Non-pigmented ciliary epithelial cell (primary cell): ENCODE measurements at places on chromosomes 6 and 20.

GRCh38 chr6:154261688-154262397, 94.8 kb downstream of the IPCEF1 start:
- no peak for DNase-seq

DNA sequence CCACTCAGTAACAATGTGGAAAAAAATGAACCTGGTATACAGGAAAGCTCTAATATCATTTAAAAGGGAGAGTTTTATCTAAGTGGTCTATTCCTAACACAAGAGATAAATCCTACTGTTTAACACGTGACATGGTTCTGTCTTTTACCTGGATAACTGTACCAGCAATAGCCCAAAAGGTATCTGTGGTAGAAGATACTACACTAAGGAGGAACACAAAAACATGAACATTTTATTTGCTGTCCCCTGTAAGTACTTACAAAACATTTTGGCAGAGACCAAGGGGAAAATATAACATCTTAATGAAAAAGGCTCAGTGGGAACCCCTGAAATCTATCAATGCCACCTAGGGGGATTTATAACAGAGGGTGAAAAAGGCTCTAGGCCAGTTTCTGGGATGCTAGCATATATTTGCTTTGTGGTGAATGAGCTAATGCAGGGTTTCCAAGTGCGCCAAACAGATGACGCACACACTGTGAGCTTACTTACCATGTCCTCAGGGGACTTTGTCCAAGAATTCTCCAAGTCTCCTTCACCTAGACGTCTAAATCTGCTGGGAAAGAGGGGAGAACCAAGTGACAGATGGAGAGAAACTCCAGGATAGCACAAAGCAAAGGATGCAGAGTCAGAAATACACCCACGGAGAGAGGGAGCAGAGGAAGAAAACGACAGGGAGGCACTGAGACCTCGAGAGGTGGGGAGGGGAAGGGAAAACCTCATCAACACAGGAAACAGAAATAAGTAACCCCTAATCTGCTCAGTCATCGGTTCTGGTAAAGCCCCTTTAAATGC, 147.9 kb upstream of the PRND start:
- DNase-seq = peak; percentile 76

GRCh38 chr20:61448386-61448785, 196.3 kb downstream of the CDH4 start:
- no peak for DNase-seq

DNA sequence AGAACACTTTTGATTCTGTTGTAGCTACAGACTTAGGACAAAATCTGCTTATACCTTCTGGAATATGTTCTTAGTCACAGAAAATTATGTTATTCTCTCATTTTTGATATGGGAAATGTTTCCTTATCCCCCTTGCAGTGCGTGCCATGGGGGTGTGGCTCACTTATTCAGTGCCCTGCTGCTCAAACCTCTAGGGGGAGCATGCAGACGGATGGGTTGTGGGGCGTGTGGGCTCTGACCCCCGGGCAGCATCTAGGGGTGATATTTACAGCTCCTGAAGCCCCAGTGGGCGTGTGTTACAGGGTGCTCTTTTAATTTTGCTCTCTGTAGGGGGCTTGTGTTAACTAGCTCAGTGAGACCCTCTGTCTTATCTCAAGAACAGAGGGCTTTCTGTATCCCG, 61.3 kb upstream of the FERMT1 start:
- DNase-seq = no peak

DNA sequence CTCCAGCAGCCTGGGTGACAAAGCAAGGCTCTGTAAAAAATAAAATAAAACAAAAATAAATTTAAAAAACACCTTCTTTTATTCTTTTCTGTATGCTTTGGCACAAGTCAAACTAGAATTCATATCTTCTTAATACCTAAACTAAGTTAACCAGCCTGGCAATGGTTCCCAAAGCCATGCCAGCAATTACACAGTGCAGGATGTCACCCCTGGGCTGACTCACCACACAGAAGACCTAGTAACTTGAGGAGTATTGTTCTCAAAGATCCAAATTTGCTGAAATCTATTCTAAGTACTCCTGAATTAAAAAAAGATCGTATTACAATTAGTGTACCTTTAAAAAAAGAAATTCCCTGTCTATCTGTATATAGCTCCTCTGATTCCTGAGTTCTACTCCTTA, 162.7 kb upstream of the SGK1 start:
- no peak for DNase-seq

GRCh38 chr20:4795394-4795793, 73.7 kb downstream of the PRND start:
- peak; percentile 23 for DNase-seq

DNA sequence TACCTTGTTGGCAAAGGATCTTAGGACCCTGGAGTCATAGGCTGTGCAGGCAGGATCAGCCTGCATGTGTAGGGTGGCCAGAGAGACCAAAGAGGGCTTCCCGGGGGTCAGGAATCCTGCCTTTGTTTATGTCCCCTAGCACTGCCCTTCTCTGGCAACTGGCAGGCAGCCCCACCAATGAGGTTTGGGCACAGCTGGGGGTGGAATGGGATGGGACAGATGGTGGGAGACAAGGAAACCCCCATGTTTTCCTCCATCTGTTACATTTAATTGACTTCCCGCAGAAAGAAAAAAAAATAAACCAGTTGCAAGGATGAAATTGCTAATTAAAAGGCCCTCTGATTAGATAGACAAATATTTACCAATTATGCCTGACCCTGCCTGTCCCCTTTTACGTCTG, 27.6 kb downstream of the CD40 start:
- no peak for DNase-seq

DNA sequence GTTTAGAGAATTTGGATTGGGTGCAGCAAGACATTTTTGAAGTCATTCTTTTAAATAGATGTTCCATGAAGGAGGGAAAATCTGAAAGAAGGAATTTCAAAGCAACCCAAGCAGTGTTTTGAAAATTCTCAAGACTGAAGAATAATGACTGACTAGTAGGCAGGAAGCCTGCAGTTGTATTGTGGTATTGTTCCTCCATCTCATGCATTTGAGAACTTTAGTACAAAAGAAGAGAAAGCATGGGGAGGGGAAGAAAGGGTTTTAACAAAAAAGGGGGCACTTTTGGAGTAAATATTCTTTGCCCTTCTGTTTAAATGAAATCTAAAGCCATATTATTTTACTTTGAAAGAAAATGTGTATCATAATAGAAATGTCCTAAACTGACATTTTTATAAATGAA, 6.6 kb downstream of the NCOA3 start:
- DNase-seq = no peak

- DNase-seq = no peak
Observed at GRCh38 chr6:11858439-11858838, 79.8 kb upstream of the ADTRP start.

DNA sequence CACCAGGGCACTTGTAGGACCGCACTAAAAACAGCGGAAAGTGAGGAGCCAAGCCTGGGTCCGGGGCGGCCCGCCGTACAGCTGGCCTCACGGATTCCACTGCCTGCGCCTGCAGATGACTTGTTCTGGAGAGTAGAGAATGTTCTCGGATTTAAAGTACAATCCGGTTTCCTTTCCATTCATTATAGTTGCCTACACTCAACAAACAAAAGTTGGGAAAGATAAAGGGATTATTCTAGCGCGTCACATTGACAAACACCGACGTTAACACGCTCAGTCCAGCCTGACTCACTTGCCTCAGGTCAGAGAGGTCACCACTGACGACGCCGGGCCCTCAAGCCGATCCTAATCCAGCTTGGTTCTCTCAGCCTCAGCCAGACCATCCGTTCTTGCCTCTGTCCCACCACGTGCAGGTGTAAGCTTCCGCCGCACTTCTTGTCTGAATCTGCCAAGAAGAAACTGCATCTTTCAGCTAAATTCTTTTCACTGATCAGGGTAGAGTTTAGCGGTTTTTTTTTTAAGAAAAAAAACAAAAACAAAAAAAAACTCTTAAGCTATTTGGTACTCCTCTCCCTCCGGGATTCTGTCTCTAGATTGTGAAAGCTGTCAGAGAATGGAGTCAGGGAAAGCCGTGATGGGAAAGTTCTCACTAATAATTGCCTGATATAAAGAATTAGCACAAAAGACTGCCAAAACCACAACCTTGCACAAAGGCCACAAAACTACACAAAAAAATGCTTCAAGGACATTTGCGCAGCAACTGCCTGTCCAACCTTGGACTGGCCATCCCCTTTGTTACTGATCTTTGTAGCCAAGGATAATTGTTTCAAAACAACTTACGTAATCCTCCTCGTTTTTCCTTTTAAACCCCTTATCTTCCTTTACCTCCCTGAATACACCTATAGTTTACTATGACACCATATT, 1.1 kb upstream of the PHF10 start:
- peak; percentile 69 for DNase-seq

DNA sequence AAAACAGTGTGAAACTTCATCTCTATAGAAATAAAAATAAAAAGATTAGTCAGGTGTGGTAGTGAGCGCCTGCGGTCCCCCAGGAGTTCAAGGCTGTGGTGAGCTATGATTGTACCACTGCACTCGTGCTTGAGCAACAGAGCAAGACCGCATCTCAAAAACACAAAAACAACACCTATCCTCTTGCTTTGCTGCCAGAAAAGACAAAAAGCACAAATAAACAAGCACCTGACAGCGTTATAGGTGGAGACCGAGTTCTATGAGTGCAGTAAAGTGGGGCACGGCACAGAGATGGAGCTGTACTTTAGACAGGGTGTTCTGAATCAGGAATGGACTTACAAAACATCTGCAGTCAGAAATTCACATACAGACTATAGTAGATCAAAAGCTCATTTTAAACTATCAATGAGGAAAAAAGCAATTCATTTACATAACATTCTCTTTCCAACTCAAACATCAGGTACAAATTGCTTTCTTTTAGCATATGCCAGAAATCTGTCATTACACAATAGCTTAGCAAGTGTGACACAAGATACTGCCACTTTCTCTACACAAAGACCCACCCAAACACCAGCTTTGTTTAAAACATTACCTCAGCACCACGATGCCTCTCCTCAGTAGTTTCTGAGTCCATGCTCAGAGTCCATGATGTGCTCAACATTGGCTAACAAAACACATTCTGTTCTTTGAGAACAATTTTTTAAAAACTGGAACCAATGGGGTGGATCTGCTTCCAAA, 10.1 kb downstream of the EZR start:
- DNase-seq = no peak

- no peak for DNase-seq
Observed at GRCh38 chr6:54194067-54194466, 82.8 kb downstream of the MLIP start.

- DNase-seq = no peak
Observed at GRCh38 chr6:14550410-14550809, 432.8 kb downstream of the CD83 start.

- no peak for DNase-seq
Observed at GRCh38 chr6:145498425-145498824, 236.9 kb downstream of the EPM2A start.

DNA sequence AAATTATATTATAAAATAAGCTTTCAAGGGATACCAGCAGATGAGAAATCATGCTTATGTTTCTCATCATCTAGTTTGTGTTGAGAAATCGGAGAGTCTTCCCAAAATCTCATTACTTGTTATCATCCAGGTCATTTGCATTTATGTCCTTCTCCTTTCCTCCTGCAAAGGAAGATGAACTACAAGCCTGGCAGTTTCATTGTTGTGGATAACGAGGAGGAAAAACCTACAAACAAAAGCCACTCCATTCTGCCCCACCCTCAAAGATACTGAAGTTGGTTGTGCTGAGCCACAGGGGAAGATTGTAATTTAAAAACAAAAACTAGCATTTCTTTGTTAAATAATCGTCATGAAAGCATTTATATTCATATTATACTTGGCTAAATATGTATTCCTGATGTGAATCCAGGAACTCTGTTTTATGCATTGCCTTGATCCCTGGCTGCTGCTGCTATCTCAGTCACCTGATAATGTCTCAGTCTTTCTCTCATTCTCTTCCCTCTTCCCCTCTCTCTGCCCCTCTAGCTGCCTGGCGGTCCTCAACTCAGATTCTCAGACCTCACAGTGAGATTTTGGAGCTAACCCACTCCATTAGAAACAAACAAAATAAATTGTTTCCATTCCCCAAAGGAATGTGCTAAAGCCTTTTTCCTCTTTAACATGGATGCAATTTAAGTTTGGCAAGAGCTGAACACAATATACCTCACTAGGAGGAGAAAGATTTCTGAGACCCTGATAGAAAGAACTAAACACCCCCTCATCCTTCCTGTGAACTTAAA, 185.3 kb downstream of the ADAT2 start:
- DNase-seq = no peak
